ENCODE measurements at places on chromosomes 13 and 19. TPM values are rescaled to one million over a fixed set of nuclear protein-coding genes. Genes with fewer than 3 reads are reported as not detected.

DNA sequence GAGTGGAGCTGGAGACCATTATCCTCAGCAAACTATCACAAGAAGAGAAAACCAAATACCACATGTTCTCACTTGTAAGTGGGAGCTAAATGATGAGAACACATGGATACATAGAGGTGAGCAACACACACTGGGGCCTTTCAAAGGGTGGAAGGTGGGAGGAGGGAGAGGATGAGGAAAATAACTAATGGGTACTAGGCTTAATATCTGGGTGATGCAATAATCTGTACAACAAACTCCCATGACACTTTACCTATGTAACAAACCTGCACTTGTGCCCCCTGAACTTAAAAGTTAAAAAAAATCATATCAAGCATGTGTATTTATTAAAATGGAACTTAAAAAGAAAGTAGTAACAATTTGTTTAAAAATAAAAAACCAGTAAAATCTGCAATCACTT, 5.0 kb downstream of the SIGLEC14 start:
- no peaks in the 10 kb centered on the region for H3K4me1 ChIP-seq
- H3K36me3 ChIP-seq: no peaks in the 10 kb centered on the region
- no peak overlapping the region for H3K4me3 ChIP-seq
- H3K27me3 ChIP-seq: no peaks in the 10 kb centered on the region
- H3K27ac ChIP-seq: no peak overlapping the region
- no peak for DNase-seq

GRCh38 chr13:34990399-34991214, 48.5 kb downstream of the NBEA start:
- no peaks in the 10 kb centered on the region for H3K27me3 ChIP-seq
- no peak for DNase-seq
- no peaks in the 10 kb centered on the region for H3K4me1 ChIP-seq

DNA sequence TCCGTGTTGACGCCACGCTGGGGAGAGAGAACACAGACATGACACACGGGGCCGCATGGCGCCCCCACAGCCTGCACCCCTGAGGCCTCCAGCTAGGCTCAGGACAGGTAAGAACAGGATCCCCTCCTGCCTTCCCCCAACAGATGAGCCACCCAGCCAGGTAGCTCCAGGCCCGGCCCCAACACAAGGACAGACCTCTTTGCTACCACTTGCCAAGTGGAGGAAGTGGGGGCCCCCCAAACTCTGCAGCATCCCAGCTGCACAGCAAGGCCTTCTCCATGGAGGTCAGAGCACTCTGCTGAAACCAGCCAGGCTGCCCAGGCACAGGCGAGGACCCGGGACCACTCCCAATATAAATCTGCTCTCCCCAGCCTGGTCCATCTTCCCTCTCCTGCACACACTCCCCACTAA, 31.5 kb downstream of the PEPD start:
- H3K4me1 ChIP-seq: no peaks in the 10 kb centered on the region
- no peak for DNase-seq
- no peaks in the 10 kb centered on the region for H3K36me3 ChIP-seq
- no peaks in the 10 kb centered on the region for H3K27me3 ChIP-seq
- no peak overlapping the region for H3K4me3 ChIP-seq
- no peak overlapping the region for H3K27ac ChIP-seq

Gene ERICH4
- total RNA-seq: not detected

Gene TMC4
- total RNA-seq: 0.83 TPM

All from ovary (tissue), 10 donors.